Fibroblast of upper back skin (primary cell): ENCODE measurements at places on chromosomes 5 and 9.

DNA sequence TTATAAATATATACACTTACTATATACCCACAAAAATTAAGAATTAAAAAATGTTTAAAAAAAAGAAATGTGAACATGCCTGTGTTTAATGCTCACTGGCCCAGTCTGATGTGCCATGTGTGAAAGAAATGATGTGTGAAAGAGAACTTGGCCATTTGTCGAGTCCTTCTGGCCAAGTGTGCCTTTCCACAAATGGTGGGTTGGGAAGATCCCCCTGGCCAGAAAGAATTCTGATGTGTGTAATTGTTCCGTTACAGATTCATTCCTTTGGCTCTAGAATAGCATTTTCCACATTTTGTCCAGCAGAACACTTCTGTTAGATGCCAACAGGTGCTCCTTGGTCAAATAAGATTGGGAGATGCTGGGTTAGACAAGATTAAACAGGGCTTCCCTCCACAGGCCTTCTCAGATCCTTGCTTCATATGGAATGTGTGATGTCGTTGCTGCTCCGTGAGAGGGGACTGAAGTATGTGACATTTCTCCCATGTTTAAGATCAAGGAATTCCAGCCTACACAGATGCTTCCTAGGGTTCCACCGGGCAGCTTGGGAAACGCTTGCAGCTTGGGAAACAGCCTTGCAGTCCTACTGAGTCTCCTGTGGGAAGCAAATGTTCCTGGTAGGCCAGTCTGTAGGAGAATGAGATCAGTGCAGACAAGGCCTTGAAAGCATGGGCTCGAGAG lies 32.1 kb downstream of the GDNF start:
- no peak for DNase-seq

GRCh38 chr9:4555236-4555635 lies 65.0 kb downstream of the SLC1A1 start:
- DNase-seq = no peak

DNA sequence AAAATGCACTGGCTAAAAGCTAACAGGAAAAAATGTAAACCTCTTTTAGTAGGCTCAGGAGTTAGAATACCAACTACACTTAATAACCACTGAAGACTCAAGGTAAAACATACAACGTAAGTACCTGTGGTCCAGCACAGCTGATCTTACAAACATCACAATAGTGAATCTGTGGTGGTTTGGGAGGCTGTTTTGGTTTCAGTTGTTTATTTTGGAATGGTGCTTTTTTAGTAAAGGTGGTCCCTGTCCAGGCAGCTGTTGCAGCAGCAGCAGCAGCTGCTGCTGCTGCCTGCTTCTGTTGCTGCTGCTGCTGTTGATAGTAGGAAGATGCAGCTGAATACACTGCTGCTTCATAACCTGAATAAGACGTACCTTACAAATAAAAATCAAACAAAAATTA lies 37.9 kb downstream of the ZFR start:
- no peak for DNase-seq

DNA sequence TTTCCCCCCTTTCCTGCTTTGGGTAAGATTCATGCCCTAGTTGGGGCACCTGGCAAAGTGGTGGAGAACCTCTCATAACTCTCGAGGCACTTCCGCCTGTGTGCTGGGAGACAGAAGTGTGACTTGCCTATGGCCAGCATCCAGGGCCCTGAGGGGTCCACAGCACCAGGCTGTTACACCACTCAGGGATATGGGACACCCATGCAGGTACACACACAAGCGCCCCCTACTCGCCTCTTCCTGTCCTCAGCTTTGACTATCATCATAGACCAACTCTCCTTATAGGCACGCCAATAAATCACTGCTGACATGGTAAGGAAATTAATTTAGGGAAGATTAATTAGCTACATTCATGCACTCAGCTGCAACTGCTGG lies 45.4 kb downstream of the SHB start:
- DNase-seq = no peak

GRCh38 chr5:71701407-71701806 lies 17.7 kb upstream of the CARTPT start:
- DNase-seq = no peak
